ENCODE measurements at places on chromosomes 3 and 15.

- DNase-seq: no peak
Measured at GRCh38 chr3:26592451-26592850, 30.1 kb upstream of the LRRC3B start.

DNA sequence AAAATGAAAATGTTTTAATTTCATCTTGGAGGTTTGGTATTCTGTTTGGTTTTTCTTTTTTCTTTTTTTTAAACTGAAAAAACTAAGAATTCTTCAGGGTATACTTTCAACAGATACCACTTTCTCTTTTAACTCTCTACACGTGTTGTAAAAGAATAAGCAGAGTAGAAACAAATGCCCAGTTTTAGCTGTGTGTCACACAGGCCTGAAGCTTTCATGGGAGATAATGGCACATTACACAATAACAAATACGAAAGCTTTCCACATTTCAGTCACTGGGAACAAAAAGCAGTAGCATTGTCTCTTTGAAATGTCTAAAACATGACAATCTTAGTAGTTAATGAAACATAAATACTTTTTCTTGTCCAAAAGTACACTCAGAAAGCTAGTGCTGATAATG, 818.5 kb downstream of the TBL1XR1 start:
- no peak for DNase-seq

DNA sequence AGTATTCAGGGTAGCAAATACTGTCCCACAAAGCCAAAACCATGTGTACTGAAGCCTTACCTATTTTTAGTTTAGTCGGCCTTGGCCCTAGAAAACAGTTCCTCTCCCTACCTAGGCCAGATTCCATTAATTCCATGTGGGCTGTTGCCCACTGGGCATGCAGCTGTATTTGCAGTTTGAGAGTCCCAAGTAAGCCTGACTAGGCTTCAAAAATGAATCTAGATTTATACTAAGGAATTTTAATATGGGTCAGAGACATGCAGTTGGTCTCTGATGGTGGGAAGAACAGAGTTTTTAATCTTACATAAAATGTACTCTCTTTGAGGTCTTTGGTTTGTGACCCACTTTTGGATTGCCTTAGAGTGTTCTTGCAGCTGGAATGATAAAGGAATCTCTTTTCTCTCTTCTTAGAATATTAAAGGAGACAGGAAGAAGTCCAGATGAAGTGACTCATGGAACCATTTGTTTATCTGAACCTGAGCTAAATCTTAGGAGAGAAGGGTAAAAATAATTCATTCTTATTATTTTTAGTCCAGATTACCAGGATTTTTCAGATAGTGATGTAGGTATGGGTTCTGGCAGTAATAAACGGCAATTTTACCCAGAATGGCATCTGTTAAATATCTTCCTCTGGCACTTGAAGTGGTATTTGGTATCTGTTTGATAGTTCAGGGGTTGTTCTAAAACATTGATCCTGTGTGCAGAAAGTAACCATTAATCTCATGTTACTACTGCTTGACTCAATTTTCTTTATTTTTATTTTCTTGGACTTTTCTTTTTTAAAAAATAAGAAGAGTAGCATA, 33.8 kb downstream of the GLCE start:
- DNase-seq: no peak

DNA sequence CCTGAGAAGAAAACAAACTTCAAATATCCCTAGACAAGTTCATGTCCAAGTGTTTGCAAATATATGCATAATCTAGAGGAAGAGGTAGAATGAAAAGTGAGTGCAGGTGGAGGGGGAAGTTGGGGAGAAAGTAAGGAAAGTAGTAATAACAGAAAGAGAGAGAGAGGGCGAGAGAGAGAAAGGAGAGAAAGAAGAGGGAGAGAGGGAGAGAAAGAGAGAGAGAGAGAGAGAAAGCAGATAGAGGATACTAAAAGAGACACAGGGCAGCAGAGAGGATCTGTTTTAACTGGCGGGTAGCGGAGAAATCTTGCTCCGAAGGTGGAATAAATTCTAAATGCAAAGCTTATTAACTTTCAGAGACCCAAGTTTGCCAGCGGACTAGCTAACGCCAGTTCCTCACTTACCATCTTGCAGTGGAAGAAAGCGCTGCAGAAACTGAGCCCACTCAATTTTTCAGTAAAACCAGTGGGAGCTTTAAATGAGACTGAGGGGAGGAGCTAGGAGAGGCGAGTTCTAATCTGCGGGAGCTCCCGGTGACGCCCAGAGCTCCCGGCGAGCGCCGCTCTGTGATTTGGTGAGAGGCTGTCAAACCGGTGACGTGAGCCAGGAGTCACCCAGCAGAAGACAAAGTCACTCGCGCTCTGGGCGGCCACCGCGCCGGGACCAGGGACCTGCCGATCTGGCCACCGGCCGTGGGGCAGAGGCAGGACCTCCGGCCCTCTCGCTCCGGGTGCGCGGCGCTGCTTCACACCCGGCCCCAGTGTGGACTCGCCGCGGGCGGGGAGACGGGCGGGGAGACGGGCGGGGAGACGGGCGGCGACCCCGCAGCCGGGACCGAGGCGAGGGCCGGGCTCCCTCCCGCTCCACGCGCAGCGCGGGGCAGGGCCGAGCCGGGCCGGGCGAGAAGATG, at the start of gene GMNC:
Gene GMNC, minus strand, starts transcription at position 486 of the 910 bp plus-strand sequence. Its CDS starts 79 bp downstream, at position 407.
- no peak for DNase-seq

GRCh38 chr3:163315786-163316185, 1762.5 kb downstream of the SI start:
- no peak for DNase-seq

DNA sequence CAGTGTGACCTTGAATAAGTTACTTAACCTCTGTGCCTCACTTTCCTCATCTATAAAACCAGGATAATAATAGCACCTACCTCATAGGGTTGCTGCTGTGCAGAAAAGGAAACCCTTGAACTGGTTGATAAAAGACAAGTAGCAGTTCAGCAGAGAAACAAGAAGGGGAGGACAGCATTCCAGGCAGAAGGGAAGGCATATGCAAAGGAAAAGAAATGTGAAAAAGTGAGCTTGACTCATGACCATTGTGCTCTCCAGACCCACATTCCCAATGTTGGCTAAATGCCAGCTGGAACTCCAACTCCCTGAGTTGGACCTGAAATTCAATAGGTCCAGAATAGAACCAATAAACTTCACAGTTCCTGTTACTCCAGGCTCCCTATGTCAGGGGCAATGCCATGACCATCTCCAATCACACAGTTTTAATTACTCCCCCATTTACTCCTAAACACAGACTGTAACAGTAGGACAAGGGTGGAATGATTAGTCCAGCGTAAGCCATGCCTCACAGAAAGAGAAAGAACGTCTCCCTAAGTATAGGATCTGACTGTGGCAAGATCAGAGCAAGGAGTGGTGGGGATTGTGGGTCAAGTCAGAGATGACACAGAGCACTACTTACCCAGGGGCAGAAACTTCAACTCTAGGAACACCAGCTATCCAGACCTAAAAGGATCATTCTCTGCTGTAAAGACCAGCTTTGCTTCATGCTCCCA, 26.9 kb downstream of the PRKAR2A start:
- no peak for DNase-seq

GRCh38 chr3:55474213-55474632, 12.9 kb downstream of the WNT5A start:
- no peak for DNase-seq

DNA sequence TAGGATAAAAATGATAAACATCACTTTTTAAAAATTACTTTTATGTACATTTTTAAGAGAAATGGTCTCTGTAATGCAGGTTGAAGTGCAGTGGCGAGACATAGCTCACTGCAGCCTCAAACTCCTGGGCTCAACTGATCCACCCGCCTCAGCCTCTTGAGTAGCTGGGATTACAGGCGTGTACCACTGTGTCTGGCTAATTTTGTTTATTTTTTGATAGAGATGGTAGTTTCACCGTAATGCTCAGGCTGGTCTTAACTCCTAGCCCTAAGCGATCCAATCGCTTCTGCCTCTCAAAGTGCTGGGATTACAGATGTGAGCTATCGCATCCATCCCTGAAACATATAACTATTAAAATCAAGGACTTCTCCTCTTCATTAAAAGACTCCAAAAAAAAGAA, 63.1 kb upstream of the CSPG5 start:
- DNase-seq: no peak

- no peak for DNase-seq
Measured at GRCh38 chr3:143135150-143135549, 15.6 kb downstream of the CHST2 start.

DNA sequence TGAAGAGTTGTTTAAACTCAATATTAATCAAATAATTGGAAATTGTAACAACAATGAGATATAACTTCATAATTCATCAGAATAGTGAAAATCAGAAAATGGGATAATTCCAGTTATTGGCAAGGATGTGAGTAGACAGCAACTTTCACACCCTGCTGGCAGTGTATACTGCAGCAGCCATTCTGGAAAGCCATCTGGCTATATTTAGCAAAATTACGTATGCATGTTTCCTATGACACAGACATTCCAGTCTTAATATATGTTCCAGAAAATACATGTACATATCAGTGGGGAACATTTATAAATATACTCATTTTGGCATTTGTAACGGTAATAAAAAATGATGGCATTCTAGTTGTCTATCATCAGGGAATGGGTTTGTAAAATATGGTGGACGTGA, 564.1 kb downstream of the GBE1 start:
- no peak for DNase-seq

DNA sequence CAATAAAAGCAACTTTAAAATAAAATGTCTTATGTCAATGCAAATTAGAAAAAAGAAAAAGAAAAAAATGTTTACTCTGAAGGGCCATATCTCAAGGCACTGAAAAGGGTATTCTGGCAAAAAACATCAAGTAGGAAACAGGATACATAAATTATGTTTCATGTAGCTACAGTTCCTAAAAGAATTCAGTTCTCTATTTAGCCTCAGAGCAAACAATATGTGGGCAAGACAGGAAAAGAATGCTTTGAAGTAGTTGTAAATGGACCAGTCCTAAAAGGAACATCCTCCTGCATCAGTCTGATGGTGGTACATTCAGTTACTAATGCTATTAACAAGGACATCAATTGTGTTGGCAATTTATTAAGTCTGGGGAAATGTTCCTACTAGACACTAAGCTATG, 8.1 kb downstream of the COMMD2 start:
- no peak for DNase-seq

- DNase-seq: no peak
Measured at GRCh38 chr3:95280711-95281352, 1218.0 kb downstream of the NSUN3 start.

- no peak for DNase-seq
Measured at GRCh38 chr15:40217166-40217824, 21.6 kb upstream of the PAK6 start.

DNA sequence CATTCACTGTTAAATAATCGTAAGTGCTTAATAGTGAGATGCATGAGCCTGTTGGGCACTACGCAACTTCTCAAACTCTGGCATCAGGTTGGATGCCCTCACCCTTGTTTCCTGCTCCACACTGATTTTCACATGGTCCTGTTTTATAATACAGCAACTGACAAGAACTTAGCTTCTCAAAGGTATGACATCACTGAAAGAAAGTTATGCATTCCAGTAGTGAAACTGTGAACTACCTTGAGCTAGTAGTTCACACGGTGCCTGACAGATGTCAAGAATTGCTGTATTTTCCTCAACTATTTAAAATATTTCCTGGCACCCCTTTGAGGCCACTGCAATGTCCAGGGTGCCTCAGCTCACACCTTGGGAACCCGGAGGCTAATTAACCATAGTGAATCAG, 327.5 kb downstream of the RORA start:
- no peak for DNase-seq

GRCh38 chr3:63937661-63938651, 25.8 kb upstream of the SCAANT1 start:
- no peak for DNase-seq

- DNase-seq: no peak
Measured at GRCh38 chr15:73015493-73015892, 36.8 kb upstream of the NEO1 start.

- DNase-seq: no peak
Measured at GRCh38 chr15:63497642-63498467, 6.5 kb upstream of the USP3 start.

- no peak for DNase-seq
Measured at GRCh38 chr15:49124371-49124770, 31.0 kb downstream of the COPS2 start.

DNA sequence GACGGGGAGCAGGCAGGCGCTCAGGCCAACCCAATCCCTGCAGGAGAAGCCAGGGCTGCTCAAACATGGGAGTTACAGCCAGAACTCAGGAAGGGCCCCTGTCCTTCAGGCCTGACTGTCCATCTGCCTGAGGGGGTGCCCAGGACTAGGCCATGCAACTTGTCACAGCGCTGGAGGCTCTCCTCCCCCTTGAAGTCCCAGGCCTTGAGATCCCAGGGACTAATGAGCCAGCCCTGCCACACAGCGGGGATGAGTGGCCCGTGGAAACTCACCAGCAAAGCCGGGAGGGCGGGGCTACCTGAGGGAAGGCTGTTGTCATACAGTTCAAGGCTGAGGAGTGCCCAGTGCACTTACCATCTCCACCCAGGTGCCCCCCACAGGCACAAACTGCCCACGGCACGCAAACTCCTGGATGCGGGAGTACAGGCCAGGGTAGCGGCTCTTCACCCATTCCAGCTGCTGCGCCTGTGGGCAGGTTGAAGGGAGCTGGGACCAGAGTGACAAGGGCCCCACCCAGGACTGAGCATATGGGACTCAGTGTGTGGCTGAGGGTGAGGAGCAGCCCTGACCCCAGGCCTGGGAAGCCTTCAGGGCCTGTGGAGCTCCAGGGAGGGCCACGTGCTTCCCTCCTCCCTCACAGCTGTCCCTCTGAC, 6.3 kb downstream of the MAN2C1 start:
- no peak for DNase-seq

DNA sequence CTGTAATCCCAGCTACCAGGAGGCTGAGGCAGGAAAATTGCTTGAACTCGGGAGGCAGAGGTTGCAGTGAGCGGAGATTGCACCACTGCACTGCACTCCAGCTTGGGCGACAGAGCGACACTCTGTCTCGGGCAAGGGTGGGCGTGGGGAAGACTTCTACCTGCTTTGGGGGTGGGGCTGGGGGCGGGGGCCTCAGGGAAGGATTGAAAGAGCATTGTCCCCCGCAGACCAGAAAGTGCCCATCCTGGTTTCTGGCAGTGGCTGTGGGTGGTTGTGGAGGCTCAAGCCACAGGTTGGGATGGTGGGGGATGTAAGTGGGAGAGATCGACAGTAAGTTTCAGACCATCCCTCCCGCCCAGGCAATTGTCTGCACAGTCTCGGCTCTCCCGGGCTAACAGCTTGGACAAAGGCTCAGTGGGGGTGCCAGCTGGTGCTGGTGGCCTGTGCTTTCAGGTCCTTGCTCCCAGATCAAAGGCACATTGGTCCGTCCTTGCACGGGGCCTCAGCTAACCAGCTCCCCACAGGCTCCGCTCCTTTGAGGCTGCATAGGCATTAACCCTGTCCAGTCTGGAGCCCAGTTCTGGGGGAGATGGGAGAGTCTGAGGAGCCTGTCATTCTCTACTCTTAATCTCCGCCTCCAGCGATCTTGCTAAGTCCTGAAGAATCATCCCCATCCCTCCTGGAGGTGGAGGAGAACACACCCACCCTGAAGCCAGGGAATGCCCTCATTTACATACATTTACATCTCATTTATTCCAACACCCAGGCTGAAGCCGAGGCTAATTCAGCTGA, 8.6 kb downstream of the SCN5A start:
- DNase-seq: no peak

DNA sequence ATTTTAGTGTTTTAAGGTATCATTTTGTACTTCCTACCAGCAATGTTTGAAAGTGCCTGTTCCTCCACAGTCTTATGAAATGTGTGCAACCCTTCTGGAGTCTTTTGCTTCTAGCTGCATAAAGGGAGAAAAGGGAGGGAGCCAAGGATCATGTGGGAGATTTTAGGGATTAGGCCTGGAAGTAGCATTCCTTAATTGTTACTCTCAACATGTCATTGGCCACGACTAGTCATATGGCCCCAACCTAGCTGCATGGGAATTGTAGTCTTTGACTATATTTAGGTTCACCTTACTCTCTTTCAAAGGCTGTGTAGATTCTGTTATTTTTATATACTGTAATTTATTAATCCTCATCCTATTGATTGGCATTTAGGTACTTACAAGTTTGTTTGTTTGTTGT, 14.9 kb downstream of the CRTAP start:
- no peak for DNase-seq

All from stimulated activated CD8-positive, alpha-beta memory T cell treated with anti-CD3 and anti-CD28 coated beads, Interleukin-7, amount 100 ng/mL, for 24 hours (primary cell).